ENCODE measurements at places on chromosomes 5 and 9.

- no peak for DNase-seq
These were observed 45.2 kb downstream of the RNF180 start for GRCh38 chr5:64210866-64211265.

- no peak for DNase-seq
These were observed 90.5 kb upstream of the TNC start for GRCh38 chr9:115208501-115208900.

DNA sequence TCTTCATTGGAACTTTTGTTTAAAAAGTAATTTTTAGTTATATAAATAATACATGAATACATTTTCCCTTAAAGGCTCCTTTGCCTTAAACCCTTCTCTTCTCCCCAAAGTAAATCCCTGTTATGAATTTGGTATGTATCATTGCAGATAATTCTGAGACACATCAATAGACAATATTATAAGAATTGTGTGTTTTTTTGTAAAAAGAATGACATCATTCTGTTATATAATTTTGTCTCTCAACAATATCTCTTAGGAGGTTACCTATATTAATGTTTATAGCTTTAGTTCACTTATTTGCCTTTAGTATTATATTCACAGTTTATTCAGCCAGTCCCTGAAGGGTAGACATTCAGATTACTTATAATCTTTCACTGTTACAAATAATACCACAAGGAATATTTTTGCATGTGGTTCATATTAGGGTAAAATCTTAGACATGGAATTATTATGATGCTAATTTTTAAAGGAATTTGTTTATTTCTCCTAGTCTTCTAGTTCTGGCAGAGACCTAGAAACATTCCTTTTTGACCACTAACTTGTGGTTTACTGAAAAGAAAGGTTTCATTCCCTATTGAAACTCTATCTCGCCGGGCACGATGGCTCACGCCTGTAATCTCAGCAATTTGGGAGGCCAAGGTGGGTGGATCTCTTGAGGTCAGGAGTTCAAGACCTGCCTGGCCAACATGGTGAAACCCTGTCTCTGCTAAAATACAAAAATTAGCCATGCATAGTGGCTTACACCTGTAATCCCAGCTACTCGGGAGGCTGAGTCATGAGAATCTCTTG lies 105.6 kb downstream of the KCTD16 start:
- no peak for DNase-seq

GRCh38 chr5:179306191-179307012 lies 38.9 kb downstream of the ADAMTS2 start:
- no peak for DNase-seq

- DNase-seq, result no peak
These were observed 144.5 kb downstream of the AOPEP start for GRCh38 chr9:94870793-94871558.

GRCh38 chr5:59051951-59052350 lies 469.1 kb downstream of the RAB3C start:
- DNase-seq, result no peak

- no peak for DNase-seq
These were observed 20.2 kb upstream of the CDC23 start for GRCh38 chr5:138233280-138233679.

DNA sequence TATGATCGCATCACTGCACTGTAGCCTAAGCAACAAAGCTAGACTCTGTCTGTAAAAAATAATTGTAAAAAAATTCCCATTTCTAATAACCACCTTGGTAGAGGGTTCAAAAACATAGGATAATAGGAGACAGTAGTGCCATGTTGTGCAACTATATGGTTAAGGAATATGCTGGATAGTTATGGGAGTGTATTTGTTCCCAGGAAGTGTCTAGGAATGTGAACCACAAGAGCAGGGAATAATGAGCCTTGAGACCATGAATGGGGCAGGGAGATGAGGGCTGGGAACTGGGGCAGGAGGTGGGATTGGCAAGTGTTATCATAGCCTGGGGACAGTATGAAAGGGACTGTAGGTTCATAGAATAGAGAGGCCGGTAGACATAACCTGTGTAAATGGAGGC lies 50.4 kb downstream of the RUSC2 start:
- no peak for DNase-seq

GRCh38 chr5:139984816-139985215 lies 58.3 kb downstream of the NRG2 start:
- DNase-seq, result no peak

DNA sequence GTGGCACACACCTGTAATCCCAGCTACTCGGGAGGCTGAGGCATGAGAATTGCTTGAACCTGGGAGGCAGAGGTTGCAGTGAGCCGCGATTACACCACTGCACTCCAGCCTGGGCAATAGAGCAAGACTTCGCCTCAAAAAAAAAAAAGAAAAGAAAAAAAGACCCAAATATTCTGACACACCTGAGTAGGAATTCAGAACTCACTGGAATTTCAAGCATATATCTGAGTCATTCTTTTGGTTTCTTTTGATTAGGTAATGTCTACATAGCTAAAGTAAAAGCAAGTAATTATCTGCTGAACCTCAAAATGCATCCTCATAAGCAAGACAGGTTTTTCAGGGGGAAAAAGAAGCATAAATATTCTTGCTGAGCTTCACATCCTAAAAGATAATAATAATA lies 35.9 kb downstream of the ANKRD31 start:
- no peak for DNase-seq

DNA sequence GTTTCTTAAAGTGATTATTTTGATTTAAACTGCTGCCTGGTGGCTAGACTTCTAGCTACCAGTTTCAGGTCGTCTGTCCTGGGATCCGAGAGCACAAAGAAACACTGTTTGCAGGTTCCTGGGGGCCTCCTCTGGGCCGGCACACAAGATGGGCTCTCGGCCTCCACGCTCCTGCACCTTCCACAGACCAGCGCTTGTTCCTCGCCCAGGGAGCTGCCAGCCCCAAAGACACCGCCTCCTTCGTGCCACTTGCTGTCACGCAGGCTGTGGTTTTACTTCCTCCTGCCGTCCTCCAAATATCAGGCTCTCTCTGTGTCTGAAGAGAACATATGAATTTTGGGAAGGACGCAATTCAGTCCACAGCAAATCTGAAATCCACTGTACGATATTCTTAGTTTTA lies 105.8 kb downstream of the ROR2 start:
- DNase-seq, result no peak

- DNase-seq, result no peak
These were observed 233.1 kb downstream of the IRX1 start for GRCh38 chr5:3828761-3829160.

DNA sequence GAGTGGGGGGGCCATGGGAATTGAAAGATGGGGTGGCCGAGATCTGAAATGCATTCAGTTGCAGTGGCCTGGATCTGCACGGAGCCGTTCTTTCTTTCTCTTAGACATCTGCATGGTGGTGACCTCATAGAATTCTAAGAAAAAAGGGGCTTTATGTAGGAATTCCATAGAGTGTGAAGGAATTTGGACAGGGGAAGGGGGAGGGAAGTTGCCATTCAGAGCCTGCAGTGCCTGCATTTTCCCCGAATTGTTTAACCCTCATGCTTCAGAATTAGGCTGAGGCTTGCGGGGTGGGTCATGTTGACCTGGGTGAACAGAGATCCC lies 4.9 kb downstream of the NEK6 start:
- DNase-seq, result no peak

DNA sequence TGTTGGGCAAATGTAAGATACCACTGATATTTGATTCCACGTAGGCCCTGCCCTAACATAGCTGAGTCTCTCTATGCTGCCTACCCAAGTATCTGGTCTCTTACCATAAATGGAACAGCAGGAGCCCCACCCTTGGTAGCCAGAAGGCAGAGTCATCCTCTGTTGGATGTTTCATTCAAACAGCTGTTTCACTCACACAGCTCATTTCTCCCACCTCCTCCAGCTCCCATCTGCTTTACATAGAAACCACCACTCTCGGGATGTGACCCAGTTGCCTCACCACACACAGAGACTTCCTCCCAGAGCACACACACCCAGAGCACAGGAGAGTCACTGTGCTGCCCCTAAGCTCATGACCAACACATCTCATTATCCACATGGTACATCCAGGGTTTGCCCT lies 165.3 kb downstream of the TMEM167A start:
- DNase-seq, result peak; percentile 1

DNA sequence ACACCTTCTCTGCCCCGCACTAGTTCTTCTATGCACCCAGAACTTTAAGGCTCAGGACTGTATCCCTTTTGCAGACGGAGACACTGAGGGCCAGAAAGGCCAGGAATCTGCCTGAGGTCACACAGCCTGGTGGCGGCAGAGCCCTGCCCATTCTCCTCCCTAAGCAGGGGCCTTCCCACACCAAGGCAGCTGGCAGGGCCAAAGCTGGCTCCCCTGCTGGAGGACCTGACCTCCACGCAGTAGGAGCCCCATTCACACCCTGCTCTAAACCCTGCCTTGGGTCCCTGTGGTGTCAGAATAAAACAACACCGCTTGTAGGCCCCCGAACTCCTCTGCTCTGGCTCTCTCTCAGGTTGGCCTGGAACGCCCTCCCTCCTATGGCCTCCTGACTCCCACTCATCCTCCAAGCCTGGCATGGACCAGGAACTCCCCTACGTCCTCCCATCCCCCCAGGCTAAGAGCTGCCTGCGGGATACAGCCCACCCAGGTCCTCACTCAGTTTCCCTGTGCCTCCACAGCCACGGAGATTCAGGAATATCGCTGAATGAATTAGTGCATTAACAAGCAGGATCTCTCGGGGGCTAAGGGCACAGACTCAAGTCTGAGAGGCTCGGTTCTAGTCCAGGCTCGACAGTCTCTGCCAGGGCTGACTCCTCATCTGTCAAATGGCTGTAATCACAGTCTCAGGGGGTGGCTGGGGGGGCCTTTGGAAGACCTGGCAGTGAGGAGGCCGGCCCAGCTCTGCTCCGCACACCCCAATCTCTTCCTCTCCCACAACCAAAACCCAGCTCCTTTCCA lies 2.8 kb downstream of the ST6GALNAC6 start:
- DNase-seq, result no peak

GRCh38 chr9:110847671-110848070 lies 179.1 kb downstream of the MUSK start:
- no peak for DNase-seq

DNA sequence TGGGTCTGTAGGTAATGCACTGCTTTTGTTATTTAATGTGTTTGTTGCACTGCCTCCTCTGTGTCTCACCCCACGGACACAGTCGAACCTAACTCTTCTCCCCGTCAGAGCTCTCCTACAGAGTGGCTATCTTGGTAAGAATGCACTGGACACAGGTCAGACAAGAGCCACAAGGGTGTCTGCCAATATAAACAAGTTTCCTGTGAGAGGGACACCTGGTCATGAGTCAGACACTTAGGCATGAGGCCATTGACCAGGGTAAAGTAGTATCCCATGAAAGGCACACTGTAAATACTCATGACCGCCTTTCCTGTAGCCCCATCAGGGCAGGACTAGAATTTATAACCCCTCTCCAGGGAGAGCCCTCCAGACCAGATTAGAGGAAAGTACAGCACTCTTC lies 115.5 kb downstream of the SLC12A2 start:
- no peak for DNase-seq

GRCh38 chr5:107698286-107698685 lies 27.5 kb upstream of the EFNA5 start:
- no peak for DNase-seq

DNA sequence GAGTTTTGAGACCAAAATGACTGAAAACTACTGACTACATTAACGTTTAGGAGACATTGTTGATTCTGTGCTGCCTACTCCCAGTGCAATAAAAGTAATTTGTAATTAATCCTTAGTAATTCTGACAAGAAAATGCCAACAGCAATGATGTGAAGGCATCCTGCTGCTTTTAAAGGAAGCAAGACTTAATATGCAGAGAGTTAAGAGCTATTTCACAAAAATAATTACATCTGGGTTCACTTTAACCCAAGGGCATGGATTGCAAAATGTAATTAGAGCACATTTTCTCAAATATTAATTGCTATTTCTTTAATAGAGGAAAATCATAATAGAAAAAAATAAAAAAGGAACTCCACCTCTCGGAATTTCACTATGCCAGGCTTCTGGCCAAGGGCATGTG lies 22.7 kb upstream of the TNFSF8 start:
- DNase-seq, result no peak

- no peak for DNase-seq
These were observed 31.8 kb downstream of the TENT4A start for GRCh38 chr5:6744841-6745705.

DNA sequence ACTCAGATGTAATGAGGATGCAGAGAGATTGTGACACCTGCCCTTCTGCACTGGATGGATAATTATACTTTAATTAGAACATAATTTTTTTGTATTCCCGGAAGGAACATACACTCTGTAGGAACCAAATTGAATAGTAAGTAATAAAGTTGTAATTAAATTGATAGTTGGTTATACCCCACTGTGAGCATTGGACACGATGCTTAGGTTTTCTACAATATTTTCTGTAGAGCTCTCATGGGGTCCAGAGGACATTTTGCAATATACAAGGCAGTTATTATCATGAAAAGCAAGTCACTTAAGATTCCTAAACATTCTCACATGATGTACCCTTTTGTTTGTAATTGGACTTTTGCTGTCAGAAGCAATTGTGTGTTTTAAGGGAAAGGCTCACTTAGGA lies 63.4 kb downstream of the DIRAS2 start:
- no peak for DNase-seq

DNA sequence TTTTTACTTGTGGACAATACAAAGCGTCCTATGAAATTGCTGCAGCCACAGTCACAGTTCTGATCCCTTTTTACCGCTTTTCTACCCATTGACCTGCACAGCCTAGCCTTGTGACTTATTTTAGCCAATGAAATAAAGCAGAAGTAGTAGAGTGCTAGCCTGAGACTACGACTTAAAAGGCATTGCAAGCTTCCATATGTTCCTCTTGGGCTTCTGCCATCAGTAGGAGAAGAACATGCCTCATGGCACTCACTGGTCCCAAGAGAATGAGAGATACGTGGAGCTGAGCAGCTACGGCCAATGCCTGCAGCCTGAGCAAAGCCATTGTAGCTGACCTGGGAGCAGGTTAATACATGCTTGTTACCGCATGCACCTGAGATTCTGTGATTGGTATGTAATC lies 416.6 kb upstream of the CLINT1 start:
- DNase-seq, result no peak

DNA sequence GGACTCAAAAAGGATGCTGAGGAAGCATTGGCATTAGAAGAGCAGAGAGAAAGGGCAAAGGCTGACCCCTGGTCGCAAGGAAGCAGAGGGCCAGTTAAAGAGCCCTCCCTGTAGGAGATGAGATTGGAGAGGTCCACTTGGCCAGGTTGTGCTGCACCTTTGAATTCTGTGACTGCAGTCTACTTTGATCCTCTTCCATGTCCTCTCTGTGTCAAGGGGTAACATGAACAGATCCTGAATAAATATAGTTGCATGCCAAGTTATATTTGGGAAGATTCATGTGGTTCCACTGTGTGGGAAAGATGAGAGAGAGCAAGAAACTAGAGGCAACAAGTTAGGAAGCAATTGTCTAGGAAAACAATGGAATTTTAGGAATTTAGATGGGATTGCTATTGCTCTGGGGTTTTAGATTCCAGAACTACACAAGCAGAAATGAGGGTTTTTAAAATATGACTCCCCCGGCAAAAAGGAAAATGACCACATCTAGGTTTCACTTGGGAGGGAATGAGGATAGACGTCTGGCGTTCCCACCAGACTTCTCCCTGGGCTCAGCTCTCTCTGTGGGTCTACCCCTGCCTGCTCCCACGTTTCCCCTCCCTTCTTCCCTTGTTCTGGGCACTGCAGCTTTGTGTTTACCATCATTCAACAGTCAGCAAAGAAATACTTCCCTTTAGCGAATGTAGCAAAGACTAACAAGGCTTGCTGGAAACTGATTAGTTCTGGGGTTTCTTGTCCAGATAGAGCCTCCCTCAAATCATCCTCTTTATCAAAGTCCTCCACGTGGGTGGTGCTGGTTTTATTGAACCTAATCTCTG lies 63.6 kb downstream of the SNX18 start:
- DNase-seq, result no peak

Data from stimulated activated CD4-positive, alpha-beta T cell treated with anti-CD3 and anti-CD28 coated beads, Interleukin-2, amount 100 ng/mL, for 48 hours (primary cell).